ENCODE measurements at places on chromosomes 6 and 20. TPM values are rescaled to one million over a fixed set of nuclear protein-coding genes. Genes with fewer than 3 reads are reported as not detected.

DNA sequence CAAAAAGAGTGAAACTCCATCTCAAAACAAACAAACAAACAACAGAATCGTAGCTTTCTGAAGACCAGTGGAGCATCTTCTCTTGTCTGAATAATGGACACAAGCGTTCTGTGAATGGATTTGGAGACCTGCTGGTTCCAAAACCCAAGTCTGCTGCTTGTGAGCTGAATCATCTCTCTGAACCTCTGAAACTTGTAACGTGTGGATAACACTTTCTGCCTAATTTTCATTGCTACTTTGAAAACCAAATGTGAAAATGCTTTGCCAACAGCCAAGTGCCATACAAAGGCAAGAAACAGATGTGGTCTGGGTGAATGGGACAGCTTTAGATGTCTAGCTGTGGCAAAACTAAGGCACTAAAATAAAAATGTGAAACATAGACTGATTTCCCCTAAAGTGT lies 44.3 kb downstream of the PHACTR1 start:
- DNase-seq, result no peak

TCF15 gene
- total RNA-seq, result 0.52 TPM

GRCh38 chr20:46371656-46372055 lies 34.8 kb downstream of the ELMO2 start:
- DNase-seq, result no peak

GRCh38 chr6:158459726-158460125 lies 100.2 kb upstream of the TMEM181 start:
- DNase-seq, result no peak

DNA sequence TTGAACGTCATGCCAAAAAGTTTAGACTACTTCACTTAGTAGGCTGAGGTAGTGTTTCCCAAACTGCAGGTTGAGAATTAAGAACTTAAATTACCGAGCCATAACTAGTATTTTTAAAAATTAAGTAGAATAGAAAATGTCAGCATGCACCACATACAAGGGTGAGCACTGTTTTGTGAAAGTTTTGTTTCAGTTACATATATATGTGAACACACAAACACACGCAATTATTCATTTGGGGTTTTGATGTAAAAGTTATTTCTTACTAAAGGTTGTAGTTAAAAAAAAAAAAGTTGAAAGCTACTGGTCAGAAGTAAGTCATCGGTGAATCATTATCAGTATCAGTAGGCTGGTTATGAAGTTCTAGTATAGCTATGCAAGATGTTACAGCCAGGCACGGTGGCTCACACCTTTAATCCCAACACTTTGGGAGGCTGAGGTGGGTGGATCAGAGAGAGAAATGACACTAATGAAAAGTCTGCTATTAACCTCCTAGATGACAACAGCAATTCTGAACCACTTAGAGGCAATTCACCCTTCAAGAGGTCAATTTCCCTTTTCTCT lies 24.1 kb downstream of the FASTKD5 start:
- no peak for DNase-seq

GRCh38 chr20:36435592-36436541 lies 105.5 kb upstream of the MYL9 start:
- DNase-seq, result peak; percentile 94

DNA sequence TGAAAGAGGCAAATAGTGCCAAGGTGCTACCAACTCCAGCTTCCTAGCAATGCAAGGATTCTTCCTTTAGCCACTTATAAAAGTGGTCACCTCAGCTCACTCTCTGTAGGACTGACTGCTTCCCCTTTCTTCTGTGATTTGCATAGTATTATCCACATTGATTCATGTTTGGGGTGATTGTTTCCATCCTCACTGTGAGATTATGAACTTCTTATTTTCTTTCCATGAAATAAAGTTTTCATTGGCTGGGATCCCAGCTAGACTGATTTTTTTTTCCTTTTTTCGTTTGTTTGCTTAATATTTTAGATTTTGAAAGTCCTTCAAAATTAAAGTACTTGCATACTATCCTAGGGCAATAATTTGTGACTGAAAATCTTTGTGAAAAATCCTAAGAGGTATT lies 50.5 kb downstream of the EYA4 start:
- DNase-seq, result no peak

DNA sequence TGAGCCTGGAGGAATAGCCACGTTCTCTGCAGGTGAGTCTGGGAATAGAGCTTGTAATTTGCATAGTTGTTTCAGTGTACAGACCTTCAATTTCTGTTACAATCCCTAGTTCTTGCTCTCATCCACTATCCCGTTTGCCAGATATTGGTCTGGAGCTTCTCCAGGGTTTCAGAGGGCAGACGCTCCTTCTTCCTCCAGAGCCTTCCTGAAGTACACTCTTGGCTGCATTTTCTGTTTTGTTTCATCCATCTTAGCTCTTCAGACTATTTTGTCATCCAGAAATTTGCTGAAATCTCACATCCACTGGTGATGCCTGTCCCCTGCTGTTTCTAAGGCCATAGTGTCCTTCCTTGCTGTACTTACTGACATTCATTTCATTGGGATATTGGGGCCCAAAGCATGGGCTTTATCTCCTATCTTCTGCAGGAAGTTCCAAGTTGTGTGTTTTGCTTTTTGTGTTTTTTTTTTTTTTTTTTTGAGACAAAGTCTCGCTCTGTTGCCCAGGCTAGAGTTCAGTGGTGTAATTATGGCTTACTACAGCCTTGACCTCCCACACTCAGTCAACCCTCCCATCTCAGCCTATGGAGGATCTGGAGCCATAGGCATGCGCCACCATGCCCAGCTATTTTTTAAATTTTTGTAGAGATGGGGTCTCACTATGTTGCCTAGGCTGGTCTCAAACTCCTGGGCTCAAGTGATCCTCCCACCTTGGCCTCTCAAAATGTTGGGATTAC lies 18.7 kb downstream of the CDS2 start:
- DNase-seq, result no peak

NCOA5 gene
- 23.8 TPM for total RNA-seq

ARFGAP1 gene
- 78.1 TPM for total RNA-seq

DNA sequence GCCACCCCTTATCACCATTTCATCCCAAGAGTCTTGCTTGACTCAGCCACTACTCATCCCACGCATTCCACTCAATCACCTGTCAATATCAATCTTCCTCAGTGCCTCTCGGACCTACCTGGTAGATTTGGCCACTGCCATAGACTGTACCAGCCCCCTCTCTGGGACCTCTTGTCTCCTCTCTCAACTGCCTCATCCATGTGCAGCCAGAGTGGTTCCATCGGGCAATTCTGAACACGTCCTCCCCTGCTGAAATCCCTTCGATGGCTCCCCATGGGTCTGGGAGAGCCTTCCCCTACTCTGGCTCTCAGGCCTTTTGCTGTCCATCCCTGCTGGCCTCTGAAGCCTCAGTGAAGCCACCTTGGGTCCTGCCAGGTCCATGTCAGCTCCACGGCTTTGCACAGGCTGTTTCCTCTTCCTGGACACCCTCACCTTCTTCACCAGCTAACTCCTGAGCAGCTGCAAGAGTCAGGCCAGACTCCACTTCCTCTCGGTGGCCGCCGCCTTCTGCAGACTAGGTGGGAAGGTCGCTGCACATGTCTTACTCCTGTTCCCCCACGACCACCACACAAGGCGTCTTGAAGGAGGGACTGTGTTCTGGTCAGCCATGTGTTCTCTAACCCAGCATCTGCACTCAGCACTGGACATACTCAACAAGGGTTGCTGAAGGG lies 120.4 kb downstream of the TOX2 start:
- DNase-seq, result no peak

PABPC1L gene
- total RNA-seq, result 41.3 TPM

Data from left lung (tissue), 14 donors.